ENCODE measurements at places on chromosomes 1 and 21.

DNA sequence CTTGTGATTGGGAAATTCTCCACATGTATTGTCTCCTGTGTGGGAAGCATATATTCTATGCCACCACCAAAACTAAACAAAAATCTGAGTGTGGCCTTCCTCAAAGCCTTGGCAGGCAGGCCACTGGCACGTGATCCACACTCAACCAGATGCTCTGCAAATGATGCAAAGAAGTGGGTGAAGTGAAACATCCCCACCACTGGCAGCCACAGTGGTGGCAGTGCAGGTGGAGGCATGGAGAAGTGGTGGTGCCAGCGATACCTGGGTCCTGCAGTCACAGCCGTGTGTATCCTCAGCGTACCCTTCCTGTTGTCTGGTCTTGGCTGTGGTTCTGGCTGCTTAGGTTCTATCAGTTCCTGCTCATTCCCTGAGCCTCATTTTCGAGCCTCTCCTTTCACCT, 65.2 kb downstream of the PLPPR5 start:
- no peak for DNase-seq

GRCh38 chr1:112805155-112805853, 90.2 kb upstream of the PPM1J start:
- DNase-seq = no peak

DNA sequence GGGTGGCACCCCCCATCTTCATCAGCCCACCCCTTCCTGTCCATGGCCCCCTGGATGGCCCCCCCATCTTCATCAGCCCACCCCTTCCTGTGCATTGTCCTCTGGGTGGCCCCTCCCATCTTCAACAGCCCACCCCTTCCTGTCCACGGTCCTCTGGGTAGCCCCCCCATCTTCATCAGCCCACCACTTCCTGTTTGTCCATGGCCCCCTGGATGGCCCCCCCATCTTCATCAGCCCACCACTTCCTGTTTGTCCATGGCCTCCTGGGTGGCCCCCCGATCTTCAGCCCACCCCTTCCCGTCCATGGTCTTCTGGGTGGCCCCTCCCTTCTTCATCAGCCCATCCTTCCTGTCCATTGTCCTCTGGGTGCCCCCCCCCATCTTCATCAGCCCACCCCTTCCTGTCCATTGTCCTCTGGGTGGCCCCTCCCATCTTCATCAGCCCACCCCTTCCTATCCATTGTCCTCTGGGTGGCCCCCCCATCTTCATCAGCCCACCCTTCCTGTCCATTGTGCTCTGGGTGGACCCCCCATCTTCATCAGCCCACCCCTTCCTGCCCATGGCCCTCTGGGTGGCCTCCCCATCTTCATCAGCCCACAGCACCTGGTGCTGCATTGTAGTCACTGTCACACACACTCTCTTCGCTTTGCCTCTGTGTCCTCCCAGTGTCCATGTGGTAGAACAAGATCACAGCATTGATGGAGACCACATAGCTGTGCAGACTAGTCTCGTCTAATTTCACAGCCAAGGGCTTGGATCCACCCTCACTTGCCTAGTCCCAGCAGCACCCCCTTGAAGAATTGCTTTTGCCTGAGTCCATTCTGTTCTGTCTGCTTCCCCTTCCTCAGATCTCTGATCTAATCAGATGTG, 95.9 kb downstream of the PCBP3 start:
- DNase-seq = no peak

GRCh38 chr1:77632216-77632615, 50.2 kb downstream of the ZZZ3 start:
- no peak for DNase-seq
